ENCODE measurements at places on chromosomes 1 and 21. TPM values are rescaled to one million over a fixed set of nuclear protein-coding genes. Genes with fewer than 3 reads are reported as not detected.

DNA sequence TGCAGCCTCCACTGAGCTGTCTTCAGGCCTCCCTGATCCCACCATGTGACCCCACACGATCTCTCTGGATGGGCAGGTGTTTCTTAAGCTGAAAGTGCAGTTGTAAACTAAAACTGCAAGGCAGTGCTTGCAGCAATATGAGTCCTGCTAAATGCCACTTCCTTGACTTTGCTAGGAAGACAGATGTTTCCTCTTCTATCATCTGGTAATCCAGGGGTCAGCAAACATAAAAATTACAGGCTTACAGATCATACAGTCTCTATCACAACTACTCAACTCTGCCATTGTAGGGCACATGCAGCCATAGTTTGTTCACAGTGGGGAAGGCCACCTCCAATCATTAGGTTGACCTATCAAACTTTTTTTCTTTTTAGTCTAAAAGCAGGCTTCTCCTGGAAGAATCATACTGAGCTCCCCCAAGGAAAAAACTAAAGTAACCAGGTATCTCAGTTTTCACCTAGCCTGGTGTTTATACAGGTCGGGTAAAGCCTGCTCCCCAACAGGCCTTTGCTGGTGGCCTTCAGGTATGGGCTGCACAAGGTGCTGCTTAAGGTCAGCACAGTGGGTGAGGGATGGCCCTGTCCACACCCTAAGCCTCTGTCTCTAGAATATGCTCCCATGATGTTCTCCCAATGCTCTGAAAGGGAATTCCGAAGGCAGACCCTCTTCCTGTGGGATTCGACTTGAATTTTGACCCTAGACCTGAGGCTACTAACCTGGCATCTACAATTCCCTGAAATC, 10.8 kb downstream of the ABCA4 start:
- peaks cover 8% of the 10 kb centered on the region for H3K4me1 ChIP-seq
- no peak for DNase-seq
- no peaks in the 10 kb centered on the region for H3K36me3 ChIP-seq
- no peaks in the 10 kb centered on the region for H3K27me3 ChIP-seq
- no peak overlapping the region for H3K27ac ChIP-seq
- H3K4me3 ChIP-seq, result no peak overlapping the region

DNA sequence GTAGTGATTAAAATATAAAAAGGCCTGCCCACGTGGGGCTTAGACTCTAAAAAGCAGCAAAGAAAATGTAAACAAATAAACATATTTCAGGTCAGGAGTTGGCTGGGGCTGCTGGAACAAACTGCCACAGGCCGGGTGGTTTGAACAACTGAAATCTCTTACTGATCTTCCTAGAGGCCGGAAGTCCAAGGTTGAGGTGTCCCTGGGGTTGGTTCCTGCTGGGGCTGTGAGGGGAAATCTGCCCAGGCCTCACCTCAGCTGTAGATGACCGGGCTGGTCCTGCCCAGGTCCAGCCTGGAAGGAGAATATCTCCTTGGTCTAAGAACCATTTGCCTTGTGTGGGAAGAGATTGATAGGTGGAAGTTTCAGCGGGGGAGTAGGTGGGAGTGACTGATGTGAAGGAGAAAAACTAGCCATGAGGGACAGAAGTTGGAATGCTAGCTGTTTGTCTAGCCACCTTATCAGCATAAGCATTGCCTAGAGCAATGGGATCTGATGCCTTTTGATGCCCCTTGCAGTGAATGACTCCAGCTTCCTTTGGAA, 221.1 kb downstream of the DYRK1A start:
- no peak overlapping the region for H3K4me3 ChIP-seq
- H3K27ac ChIP-seq, result no peak overlapping the region
- H3K4me1 ChIP-seq, result no peaks in the 10 kb centered on the region
- DNase-seq, result no peak
- H3K27me3 ChIP-seq, result no peaks in the 10 kb centered on the region

- no peak for DNase-seq
- H3K27ac ChIP-seq, result no peak overlapping the region
- no peaks in the 10 kb centered on the region for H3K36me3 ChIP-seq
- H3K4me3 ChIP-seq, result no peak overlapping the region
- H3K4me1 ChIP-seq, result peaks cover 3% of the 10 kb centered on the region
- no peaks in the 10 kb centered on the region for H3K27me3 ChIP-seq
These were observed 20.7 kb upstream of the PEF1 start for GRCh38 chr1:31665234-31665878.

DNA sequence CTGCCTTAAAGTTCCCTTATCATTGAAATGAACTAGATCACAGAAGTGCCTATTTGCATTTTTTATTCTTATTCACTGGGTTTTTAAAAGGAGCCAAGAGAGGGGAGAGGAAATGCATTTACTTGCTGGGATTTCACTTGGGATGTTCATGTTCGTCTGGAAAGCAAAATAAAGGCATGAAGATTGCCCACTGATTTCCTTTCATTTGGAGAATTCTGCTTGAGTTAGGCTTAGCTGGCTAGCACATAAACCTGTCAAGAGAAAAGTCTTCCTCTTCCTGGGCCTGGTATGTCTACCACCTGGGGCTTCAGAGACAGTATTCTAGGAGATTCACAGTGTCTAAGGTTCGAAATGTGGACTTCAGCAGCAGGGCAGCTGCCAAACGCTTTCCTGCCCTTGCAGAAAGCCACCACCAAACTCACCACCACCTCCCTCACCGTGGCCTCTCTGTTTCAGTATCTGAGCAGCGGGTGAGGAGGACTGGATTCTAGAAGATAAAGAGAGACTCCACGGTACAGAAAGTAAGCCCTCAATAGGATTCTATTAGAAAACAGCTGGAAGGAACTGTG, 44.5 kb downstream of the HIVEP3 start:
- H3K4me3 ChIP-seq, result no peak overlapping the region
- H3K27ac ChIP-seq, result no peak overlapping the region
- no peaks in the 10 kb centered on the region for H3K4me1 ChIP-seq
- H3K36me3 ChIP-seq, result no peaks in the 10 kb centered on the region
- no peak for DNase-seq

DNA sequence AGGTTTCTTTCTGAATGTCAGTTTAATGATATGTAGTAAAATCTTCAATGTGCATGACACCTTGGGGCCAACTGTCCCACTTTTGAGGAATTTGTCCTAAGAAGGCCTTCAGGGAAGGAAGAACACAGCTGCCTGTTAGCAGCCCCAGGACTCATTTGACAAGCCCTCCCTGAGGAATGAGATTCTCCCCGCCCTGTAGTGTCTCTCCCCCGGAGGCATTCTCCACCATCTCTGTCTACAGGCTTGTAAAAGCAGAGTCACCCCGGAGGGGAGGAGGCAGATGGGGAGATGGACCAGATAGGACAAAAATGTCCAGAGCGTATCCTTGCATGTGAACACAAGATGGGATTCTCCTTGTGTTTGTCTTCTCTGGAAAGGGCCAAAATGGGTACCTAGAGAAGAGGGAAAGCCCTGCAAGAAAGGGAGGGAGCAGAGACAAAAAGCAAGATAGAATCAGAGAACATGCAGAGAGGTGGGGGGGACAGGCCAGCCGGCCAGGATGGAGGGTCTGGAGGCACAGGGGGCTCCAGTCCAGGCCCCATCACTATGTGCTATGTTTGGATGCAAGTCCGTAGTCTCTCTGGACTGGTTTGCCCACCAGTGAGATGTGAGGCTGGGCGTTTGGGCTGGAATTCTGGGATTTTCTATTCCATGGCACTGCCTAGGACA, 12.0 kb upstream of the WNT3A start:
- DNase-seq, result no peak
- H3K27me3 ChIP-seq, result no peaks in the 10 kb centered on the region
- H3K4me3 ChIP-seq, result no peak overlapping the region
- H3K36me3 ChIP-seq, result no peaks in the 10 kb centered on the region

Gene ARMH1
- 20.3 TPM for total RNA-seq

Gene GRIK3
- total RNA-seq, result 0.08 TPM

Gene TAS1R1
- not detected for total RNA-seq

Data from liver (tissue), 10 donors.